ENCODE measurements at places on chromosomes 12 and 14.
A peak's percentile ranks its signal among the peaks of the same experiment; 100 is the strongest.

GRCh38 chr12:88218293-88218692, 76.2 kb downstream of the TMTC3 start:
- no peak for DNase-seq

- no peak for DNase-seq
Observed at GRCh38 chr14:25602106-25602505, 552.2 kb upstream of the STXBP6 start.

DNA sequence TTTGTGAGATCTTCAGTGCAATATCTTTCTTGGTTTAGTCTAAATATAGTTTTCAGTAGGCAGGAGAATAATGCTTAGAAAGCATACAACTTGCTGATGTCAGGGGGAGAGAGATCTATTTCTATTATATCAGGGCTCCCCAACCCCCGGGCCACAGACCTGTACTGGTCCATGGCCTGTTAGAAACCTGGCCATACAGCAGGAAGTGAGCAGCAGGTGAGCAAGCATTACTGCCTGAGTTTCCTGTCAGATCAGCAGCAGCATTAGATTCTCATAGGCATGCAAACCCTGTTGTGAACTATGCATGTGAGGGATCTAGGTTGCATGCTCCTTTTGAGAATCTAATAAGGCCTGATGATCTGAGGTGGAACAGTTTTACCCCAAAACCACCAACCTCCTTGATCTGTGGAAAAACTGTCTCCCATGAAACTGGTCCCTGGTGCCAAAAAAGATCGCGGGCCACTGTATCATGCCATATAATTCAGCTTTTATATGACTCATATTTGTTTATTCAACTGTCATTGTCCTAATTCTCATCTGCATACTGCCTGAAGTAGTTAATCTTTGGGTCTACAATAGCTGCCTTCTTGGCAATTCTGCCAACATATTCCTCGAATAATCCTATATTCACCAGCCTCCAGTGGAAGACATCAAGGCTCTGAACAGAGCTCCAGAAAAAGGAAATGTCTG, 163.6 kb upstream of the DYRK2 start:
- DNase-seq, result no peak

GRCh38 chr12:54431911-54432814, 13.1 kb upstream of the ITGA5 start:
- no peak for DNase-seq

GRCh38 chr12:110217996-110218674, 62.9 kb upstream of the ATP2A2 start:
- DNase-seq, result no peak

DNA sequence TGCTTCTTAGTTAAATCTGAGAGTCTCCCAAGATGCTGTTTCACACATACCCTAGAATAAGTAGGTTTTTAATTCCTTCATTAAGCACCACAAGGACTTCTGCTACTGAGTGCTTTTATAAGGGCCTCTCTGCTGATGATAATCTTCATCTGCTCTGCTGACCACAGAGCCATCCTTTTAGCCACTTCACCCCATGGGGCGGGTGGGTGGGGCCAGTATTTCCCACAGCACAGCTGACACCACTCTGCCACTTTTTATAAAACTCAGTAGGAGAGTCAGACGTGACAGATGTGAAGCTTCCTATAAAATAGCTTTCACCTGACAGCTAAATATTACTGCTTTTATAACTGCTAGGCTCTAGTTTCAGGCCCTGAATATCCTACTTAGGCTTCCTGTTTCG, 20.3 kb downstream of the FCF1 start:
- no peak for DNase-seq

GRCh38 chr12:80582431-80582830, 125.0 kb upstream of the MYF6 start:
- no peak for DNase-seq

DNA sequence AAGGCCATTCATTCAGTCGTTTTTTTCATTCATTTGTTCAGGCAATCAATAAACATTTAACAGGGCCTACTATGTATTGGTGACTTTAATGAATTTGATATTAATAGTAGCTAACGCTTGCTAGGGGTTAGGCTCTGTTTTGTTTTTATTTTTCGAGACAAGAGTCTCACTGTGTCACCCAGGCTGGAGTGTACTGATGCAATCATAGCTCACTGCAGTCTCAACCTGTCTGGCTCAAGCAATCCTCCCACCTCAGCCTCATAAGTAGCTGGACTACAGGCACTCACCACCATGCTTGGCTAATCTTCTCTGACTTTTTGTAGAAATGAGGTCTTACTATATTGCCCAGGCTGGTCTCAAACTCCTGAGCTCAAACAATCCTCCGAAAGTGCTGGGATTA, 25.6 kb upstream of the MED13L start:
- no peak for DNase-seq

DNA sequence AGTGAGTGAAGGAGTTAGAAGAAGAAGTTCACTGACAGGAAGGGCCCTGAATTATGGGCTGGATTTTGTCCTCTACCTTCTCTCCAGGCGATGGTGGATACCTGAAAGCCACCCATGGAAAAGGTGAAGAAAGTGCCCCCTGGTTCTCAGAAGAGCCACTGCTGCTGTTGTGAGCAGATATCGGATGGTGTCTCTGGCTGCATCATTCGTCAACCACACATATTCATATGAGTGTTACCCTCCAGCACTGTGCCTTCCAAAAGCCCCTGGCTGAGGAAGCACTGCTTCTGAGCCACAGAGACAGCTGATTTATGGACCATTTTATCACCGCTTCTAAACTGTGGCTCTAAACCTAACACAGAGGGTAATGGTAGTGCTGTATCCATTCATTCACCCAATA, 2.0 kb upstream of the ACTN1 start:
- DNase-seq, result no peak

- DNase-seq, result no peak
Observed at GRCh38 chr12:55850893-55851292, 8.2 kb upstream of the MMP19 start.

- no peak for DNase-seq
Observed at GRCh38 chr14:103456167-103456835, 66.3 kb downstream of the CKB start.

DNA sequence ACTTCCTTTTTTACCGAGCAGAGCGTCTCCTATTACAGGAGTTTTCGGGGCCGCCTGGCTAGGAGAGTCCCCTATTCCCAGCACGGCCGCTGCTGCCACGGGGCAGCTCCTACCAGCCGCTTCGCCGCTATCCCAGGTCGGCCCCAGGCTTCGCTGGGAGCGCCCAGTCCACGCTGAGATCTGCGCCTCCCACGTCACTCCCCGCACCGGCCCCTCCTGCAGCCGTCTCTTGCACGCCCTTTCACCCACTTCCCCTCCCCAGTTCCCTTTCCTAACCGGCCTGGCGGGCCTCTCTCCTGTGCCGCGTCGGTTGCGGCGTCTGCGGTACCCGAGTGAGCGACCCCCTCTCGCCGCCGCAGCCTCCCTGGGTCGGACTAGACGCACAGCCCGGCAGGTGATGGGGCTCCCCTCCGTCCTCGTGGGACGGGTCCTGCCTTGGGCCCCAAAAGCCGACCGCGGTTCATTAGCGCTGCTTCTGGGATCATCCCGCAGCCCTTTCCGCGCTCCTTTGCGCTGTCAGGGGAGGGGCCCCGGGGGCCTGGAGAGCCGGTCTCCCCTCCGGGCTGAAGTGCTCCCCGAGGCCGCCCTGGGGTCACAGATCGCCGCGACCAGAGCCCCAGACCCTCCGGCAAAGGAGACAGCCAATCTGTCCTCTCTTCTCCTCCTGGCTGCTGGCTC, 1318.4 kb downstream of the TMEM121 start:
- peak; percentile 40 for DNase-seq

DNA sequence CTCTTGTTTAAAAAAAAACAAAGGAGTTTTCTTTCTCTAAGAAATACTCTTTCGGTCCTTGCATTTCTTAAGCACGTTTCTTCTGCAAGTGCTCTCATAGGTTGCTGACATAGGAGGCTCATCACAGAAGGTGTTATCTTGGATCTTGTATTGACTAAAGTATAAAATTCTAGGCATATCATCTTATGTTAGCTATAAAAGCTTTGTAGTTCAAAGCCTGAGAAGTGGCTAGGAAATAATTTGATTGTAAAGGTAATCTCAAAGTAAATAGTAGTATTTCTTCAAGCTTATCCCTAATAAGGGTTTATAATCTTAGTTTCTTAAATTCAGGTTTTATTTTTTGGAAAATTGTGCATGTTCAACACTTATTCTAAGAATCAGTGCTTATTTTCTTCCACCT, 778.9 kb downstream of the TMTC2 start:
- no peak for DNase-seq

- DNase-seq, result no peak
Observed at GRCh38 chr14:104550861-104551728, 28.5 kb upstream of the C14orf180 start.

- no peak for DNase-seq
Observed at GRCh38 chr14:81177225-81177624, 43.5 kb downstream of the GTF2A1 start.

DNA sequence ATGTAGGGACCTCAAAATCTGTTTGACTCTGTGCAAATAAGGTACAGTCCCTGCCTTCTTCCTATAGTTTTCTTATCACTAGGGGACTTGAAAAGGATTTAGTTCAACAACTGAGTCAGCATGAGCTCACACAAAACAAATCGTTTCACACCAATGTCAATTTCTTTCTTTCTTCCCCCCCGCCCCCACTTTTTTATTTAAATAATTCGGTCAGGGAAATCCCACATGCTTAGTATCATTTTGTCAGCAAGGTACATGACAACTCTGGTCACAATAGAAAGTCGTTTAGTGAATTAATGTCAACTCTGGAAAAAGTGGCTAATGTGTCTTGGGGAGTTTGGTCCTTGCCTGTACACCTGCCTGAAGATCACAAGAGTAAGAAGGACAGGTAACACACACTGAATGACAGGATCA, 232.2 kb upstream of the PLEKHG7 start:
- no peak for DNase-seq

DNA sequence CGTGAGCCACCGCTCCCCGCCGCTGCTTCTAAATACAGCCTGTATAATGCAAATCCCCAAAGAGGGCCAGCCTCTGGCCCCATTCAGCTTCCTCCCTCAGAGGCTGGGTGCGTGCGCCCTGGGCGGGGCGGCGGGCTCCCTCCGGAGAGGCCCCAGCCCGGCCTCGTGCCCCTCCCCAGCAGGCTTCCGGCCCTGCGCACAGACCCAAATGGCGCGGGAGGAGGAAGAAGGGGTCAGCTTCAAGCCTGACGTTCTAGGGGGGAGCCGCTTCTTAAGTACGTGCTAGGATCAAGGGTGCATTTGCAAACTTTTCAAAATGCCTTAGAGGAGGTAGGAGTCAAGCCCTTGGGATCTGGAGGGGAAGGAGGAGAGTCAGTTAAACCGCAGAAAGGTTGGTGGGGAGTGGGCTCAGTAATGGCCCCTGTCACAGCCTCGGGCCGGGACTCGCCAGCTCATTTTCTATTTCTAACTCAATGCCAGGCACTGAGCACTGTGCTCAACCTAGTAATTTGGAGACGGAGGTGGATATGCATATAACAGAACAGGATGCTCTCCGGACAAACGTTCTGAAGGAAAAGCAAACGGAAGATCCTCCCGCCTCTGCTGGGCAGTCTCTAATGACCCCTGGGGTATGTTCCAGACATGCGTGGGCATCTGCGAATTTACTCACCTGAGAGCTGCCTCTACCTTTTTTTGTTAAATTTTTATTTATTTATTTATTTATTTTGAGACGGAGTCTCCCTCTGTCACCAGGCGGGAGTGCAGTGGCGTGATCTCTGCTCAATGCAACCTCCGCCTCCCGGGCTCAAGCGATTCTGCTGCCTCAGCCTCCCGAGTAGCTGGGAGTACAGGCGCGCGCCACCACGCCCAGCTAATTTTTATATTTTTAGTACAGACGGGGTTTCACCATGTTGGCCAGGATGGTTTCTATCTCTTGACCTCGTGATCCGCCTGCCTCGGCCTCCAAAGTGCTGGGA, 32.3 kb downstream of the NINJ2 start:
- no peak for DNase-seq

GRCh38 chr14:54778618-54779345, 123.8 kb downstream of the GCH1 start:
- DNase-seq, result no peak

DNA sequence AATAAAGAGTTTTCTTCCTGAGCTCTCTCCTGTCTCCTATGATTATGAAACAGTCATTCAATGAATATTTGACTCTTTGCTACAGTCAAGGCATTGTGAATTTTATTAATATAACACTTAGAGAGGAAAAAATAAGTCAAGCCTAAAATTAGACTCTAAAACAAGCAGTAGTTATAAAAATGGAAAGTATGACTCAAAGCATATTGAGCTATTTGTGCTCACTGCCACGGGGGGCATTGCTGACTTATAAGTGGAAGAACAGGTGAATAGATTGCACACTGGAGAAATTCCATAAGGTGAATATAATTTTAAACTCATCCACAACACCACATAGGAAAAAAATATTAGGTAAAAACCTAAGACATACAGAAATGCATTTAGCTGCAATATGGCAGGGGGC, 87.7 kb upstream of the CCDC196 start:
- DNase-seq, result no peak

DNA sequence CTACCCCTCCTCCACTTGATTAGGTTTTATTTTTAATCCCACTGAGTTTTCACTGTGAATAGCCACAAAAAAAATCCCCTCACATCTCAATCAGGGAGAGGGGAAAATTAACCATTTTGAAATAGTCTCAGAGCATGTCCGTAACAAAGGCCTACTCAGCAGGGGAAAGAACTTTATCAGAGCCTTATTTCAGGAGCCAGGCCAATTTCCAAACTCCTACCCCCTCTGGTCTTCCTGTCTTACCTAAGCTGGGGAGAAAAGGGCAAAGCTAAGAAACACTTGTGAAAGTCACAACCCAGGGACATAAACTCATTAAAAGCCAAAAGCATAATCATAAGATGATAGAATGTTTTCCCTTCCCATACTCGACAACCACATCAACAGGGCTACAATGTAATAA, 260.3 kb upstream of the DIO3 start:
- no peak for DNase-seq

DNA sequence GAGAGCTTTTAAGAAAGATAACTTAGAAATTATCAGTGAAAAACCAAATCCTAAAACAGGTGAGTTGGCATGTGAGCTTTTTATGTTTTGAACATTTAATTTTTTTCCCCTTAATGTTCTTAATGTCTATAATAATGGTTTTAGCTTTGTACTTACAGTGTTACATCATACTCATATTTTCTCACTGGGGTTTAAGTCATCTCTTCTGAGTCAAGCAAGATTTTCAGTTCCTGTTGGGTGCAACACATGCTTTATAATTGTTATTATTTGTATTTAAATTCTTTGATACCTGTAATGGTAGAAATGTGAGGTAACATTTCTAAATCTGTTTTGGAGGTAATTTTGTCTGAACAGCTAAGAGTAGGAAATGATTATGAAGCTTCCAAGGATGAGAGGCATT, 113.0 kb downstream of the PLEKHA5 start:
- DNase-seq, result no peak

DNA sequence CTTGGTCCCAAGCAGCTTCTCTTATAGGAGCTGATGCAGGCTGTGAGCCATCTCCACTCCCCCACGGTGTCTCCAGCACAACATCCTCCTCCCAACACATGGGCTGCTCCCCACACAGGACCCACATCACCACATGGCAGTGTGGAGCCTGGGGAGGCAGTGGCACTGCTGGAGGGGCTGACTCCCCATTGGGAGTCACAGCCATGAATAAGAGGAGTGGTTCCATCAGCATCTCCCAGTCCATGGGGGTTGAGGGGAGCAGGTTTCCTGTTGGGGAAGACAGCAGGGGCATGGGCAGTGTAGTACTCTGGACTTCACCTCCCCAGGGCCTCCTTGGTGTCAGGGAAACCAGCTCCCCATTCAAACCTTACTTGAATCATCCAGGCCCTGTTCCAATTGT, 40.5 kb upstream of the OXA1L start:
- no peak for DNase-seq

GRCh38 chr14:99815696-99816095, 22.5 kb downstream of the EML1 start:
- no peak for DNase-seq

GRCh38 chr14:30045720-30046119, 118.1 kb upstream of the PRKD1 start:
- no peak for DNase-seq
